ENCODE measurements at places on chromosomes 6 and 20.

- DNase-seq = no peak
Measured at GRCh38 chr20:36880741-36881250, 4.9 kb downstream of the TLDC2 start.

DNA sequence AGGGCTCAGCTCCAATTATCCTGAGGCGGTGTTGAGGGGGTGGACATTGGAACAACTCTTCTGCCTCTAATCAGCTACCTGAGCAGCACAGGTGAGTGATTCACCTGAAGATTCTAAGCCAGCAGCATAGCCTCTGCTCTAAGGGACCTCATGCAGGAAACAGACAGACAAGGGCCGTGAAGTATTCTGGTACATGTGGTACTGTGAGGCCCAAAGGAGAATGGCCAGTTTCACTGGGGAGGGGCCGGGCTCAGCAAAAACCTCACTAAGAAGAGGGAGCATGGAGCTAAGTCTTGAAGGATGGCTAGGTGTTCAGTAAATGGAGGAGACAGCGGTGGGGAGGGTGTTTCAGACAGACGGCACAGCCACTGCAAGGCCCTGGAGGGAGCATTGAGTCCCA, 58.5 kb upstream of the CCDC167 start:
- DNase-seq = no peak

GRCh38 chr6:74018825-74019224, 322.8 kb downstream of the CD109 start:
- no peak for DNase-seq

- no peak for DNase-seq
Measured at GRCh38 chr6:111920578-111920977, 47.3 kb upstream of the FYN start.

- no peak for DNase-seq
Measured at GRCh38 chr20:53935344-53936084, 134.9 kb downstream of the BCAS1 start.

DNA sequence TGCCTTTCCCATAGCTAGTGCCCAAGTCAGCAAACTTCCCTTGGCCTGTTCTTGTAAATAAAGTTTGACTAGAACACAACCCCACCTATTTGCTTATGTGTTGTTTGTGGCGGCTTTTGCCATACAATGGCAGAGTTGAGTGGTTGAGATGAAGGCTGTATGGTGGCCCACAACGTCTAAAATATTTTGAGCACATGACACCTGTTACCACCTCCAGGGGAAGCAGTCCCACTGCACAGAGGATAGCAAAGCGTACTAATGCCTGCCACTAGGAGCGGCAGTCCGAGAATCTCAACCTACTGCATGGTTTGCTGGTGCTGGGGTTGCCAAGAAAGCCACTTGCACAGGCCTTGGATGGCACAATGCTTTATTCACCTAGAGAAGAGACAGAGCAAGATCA, 58.6 kb downstream of the TGM2 start:
- DNase-seq = no peak
